ENCODE measurements at places on chromosomes 3 and 15.

- no peak for DNase-seq
Observed at GRCh38 chr3:134134240-134134639, 104.5 kb upstream of the SLCO2A1 start.

DNA sequence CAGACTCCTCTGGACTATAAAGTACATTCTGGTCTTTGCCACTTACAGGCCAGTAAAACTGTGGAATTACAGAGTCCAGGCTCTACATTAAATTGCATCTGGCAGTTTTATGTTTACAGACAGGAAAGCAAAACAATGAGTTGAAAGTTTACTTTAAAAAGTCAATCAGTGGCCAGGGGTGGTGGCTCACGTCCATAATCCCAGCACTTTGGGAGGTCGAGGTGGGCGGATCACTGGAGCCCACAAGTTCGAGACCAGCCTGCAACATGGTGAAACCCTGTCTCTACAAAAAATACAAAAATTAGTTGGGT is 53.8 kb downstream of the TM4SF4 start:
- DNase-seq, result no peak

DNA sequence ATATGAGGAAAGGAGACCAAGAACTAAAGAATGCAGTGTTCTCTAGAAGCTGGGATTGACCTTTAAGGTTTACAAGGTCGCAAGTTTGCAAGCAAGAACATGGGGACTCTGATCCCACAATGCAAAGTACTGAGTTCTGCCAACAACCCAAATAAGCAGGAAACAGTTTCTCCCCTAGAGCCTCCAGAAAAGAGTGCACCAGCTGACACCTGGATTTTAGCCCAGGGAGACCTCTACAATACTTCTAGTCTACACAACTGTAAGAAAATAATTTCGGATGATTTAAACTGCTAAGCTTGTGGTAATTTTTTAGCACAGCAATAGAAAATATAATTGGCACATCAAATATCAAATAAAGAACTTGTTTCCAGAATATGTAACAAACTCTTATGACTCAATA is 46.4 kb downstream of the EHHADH start:
- DNase-seq, result no peak

DNA sequence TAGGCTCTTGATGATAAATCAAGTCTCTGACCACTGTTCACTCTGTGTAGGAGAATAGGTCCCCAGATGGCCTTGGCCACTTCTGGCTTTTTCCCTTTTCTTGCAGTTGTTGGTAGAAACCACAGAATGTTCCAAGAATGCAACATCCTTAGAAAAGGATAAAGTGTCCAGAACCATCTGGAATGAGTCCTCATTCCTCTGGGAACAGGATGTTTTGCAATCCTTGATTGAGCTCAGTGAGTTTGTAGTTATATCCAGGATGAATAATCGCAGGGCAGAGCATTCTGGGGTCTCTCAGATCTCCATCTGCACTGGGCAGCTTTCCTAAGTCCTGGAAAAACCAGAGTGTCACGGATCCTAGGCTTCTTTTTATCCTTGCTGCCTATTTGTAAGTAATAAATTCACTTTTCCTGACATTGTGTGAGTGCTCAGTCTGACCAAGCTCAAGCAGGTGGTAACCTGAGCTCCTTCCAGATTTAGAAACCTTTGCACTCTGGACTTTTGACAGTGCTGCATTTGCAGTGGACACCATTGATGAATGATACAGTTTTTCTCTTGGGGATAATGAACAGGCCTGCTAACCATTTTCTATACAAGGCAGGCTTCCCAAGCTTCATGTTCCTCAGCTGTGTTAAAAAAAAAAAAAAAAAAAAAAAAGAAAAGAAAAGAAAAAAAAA is 1028.6 kb downstream of the OTOL1 start:
- DNase-seq, result no peak

DNA sequence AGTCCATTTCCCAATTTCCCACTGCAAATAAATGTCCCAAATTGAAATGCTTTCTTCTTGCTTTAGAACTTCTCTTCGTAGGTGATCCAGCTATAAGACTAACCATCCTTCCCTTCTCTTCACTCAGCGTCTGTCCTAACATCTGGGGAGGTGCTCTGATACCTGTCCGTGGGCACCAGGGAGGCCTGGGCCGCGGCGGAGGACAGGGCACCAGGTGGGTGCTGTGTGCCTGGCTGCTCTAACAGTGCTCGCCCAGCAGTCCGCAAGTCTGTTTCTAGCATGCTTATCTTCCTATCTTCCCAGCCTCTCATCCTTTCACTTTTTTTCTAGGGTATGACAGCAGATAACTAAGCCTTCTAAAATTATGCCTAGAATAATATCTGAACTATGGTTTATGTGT is 37.3 kb downstream of the NKIRAS1 start:
- DNase-seq, result no peak

DNA sequence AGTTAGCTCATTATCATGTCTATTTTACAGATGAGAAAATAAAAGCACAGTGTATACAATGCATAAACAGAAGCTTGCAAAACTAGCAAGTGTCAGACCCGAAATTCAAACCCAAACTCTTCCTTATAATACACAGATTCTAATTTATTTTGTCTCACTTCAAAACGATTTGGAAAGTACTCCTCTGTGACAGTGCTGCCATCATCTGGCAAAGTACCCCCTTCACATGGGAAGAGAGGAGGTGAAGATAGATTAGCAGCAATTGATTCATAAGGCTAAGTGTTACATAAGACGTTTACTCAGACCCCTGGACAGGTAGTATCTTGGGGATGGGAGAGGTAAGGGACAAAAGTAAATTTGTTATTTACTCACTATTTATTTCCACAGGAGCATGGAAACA is 744.0 kb upstream of the SGO1 start:
- no peak for DNase-seq

DNA sequence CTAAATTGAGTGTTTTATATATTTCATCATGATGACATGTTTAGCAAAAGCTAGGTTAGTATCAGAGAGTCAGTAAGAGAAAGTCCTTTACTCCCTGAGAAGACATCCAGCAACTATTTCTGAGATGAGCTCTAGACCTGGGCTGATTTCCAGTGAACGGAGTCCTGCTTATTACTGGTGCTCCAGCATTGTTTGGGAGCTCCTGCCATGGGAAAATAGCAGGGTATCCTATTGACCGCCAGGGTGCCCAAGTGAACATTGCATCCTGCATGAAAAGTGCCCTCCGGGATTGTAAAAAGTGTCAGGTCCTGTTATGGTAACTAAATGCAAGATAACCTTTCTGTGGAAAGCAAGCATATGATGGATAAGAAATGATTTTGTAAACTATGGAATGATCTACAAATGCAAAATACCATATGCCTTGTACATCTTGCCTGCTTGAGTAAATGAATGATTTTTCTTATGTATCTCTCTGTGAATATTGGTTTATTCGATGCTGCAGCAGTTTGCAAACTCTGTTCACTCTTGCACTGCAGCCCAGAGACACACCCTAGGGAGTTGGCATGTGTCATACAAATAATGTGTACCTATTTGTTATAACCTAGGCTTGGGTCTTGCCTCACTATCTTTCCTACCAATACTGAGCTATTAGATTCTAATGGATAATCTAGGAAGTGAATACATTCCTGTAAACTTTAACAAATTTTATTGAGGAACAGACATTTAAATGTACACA is 96.7 kb downstream of the IL5RA start:
- no peak for DNase-seq

DNA sequence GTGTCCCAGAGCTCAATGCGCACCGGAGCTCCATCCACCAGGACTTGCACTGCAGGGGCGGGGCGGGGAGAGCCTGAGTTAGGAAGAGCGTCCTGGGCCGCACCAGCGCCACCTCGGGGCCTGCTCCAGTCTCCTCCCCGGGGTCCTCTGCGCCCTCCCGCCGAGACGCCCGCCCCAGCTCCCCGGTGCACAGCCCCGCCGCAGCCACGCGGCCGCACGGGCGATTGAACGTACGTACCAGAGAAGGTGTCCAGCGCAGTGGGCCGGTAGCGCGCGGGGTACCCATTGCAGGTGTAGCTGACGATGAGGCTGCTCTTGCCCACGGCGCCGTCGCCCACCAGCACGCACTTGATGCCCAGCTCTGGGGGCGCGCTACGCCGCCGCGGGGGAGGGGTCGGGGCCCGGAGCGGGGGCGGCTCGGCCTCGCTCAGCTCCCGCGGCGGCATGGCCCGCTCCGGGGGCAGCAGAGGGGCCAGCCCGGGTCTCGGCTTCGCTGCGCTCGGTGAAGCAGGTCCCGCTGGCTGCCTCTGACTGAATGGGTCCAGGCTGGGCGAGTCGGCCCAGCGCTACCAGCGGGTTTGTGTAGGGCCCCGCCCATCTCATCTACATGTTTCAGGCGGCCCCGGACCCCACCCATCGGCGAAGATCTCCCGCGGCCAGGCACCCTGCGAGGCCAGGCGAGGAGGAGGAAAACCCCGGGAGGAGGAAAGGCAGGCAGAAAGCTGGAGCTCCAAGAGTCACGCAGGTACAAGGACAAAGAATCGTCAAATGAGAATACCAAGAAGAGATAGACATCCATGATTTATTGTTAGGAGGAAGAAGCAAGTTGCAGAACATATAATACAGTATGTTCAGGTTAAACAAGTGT is at the start of gene RHOV:
Gene RHOV (minus strand): TSS at position 541 of the 868 bp plus-strand sequence. CDS start 95 bp downstream, at position 446.
- peak; percentile 21 for DNase-seq

- DNase-seq, result no peak
Observed at GRCh38 chr3:168048414-168049330, 47.1 kb downstream of the GOLIM4 start.

DNA sequence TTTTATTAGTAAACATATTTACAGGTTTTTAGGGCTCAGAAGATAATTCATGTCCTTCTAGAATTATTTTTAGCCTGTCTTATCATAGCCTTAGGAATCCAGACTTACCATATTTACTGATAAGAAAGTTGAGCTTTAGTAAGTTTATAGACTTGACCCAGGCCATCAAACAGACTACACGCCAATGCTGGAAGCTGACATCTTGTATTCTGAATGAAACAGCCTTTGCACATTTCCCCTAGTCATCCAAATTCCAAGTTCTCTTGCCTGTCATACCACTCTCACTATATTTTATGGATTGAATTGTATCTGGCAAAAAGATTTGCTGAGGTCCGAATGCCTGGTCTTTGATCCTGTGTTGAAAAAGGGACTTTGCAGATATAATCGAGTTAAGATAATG is 58.6 kb downstream of the DRD3 start:
- DNase-seq, result no peak

- DNase-seq, result no peak
Observed at GRCh38 chr3:133464573-133464972, 64.7 kb downstream of the BFSP2 start.

GRCh38 chr15:29533647-29534046 is 264.0 kb upstream of the NSMCE3 start:
- no peak for DNase-seq

- no peak for DNase-seq
Observed at GRCh38 chr3:172046268-172046915, 7.0 kb downstream of the FNDC3B start.

DNA sequence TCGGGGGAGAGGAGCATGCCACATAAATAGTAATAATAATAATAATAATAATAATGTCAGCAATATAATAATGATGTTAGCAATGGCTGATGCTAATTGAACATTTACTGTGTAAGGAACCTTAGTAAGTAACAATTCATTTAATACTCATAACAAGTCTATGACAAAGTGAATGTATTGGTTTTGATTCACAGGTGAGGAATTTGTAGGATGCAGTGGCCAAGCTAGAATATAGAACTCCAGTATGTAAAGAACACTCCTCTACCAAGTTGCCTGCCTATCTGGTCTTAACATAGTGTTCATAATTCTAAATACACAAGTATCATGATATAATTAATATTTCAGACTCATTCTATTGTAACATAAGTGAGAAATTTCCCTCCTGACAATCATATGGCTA is 1016.5 kb downstream of the ROBO1 start:
- DNase-seq, result no peak

GRCh38 chr15:77720655-77721054 is 87.9 kb upstream of the LINGO1 start:
- no peak for DNase-seq

DNA sequence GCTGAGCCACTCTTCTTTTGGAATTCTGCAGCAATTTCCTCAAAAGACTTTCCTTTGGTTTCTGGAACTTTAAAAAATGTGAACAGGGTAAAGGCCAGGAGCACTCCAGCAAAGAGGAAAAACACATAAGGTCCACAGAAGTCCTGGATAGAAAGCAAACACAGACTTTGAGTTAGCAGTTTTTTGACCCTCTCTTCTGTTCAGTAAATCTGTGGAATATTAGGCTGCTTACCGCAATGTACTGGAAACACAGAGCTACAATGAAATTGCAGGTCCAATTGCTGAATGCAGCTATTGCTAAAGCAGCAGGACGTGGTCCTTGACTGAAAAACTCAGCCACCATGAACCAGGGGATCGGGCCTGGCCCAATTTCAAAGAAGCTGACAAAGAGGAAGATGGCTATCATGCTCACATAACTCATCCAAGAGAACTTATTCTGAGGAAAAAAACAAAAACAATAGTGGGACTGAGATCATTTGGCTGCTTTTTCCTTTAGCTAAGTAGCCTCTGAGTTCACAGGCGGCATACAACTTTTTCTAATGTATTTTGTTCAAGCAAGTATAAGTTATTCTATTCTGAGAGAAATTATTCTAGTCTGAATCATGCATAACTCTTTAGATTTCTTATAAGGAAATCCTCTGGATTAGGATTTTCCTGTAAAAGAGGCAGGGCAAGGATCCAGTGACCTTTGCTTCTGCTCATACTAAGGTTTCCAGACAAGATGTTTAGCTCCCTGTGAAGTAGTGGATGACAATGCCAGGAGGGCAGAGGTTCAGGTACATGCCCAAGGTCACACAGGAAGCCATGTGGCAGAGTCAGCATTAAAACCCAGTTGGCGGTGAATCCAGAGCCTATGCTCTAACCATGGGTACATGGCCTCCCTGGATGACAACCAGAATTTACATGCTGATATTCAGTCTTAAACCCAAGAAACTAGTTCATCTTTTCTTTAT is 28.3 kb downstream of the SLC2A2 start:
- no peak for DNase-seq

DNA sequence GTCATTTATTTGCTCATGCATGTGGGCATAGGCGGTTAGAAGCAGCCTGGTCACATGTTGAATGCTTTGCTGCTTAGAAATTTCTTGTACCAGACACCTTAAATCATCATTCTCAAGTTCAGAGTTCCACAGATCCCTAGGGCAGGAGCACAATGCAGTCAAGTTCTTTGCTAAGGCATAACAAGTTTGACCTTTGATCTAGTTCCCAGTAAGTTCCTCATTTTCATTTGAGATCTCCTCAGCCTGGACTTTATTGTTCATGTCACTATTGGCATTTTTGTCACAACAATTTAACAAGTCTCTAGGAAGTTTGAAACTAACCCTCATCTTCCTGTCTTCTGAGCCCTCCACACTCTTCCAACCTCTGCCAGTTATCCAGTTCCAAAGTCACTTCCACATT is 22.8 kb downstream of the HGD start:
- no peak for DNase-seq
